ENCODE measurements at places on chromosomes 11 and 22. TPM values are rescaled to one million over a fixed set of nuclear protein-coding genes. Genes with fewer than 3 reads are reported as not detected.
A peak's percentile ranks its signal among the peaks of the same experiment; 100 is the strongest.

- DNase-seq: no peak
Observed at GRCh38 chr22:27952779-27953178, 33.7 kb upstream of the PITPNB start.

GRCh38 chr11:70820311-70820710 is 422.0 kb downstream of the CTTN start:
- DNase-seq: no peak

DNA sequence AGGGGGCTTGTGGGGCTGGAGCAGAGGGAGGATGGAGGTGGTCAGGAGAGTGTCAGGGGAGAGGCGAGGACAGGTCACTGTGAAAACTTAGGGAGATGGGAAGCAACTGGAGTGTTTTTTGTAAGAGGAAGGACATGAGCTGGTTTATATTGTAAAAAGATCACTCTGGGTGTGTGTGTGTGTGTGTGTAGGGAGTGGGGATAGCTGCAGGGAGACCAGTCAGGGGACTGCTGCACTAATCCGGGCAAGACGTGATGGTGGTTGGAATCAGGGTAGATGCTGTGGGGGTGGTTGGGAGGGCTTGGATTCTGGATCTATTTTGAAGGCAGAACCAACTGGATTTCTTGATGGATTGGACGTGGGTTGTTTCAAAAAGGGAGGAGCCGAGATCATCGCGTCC is 11.3 kb upstream of the SYT7 start:
- DNase-seq: no peak

DNA sequence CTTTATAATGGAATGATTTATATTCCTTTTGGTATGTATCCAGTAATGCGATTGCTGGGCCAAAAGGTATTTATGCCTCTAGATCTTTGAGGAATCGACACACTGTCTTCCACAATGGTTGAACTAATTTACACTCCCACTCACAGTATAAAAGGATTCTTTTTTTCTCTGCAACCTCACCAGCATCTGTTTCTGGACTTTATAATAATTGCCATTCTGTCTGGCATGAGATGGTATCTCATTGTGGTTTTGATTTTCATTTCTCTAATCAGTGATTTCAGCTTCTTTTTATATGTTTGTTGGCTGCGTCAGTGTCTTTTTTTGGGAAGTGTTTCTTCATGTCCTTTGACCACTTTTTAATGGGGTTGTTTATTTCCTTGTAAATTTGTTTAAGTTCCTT is 679.3 kb downstream of the JRKL start:
- no peak for DNase-seq

DNA sequence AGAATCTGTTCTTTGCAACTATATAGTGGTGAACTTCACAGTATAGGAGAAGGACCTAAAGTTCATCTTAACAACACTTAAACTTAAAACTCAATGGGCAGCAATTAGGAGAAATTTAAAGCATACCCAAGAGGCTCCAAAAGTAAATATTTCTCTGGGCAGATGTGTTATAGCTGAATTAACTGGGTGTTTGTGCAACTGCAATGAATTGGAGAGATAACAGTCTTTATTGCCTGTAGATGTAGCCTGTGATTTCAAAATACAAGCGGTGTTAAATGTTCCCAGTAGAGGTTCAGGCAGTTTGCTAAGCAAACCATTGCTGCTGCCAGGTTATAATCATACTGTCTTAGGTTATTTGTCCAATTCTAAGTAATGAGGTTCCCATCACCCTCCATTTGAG is 294.1 kb upstream of the MTNR1B start:
- no peak for DNase-seq

GRCh38 chr11:47461876-47462275 is 12.9 kb upstream of the RAPSN start:
- no peak for DNase-seq

DNA sequence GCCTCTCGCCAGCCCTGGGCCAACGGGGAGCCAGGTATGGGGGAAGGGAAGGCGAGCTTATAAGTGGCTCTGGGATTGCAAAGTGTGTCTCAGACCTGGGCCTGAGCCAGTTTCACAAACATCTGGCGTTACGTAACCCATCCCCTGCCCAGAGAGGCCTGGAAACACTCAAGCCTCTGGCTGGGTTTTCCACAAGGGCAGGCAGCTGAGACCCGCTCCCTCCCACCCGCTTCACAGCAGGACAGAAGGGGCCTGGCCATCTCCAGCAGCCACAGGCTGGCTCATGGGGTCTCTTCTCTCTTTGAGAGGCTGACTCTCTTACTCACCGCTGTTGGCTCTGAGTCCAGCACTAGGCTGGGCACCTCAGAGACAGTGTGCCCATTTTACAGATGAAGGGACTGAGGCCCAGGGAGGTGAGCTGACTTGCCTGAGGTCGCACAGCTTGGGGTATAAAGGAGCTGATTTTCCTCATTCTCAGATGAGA is 44.5 kb downstream of the TRIOBP start:
- DNase-seq: peak; percentile 66

DNA sequence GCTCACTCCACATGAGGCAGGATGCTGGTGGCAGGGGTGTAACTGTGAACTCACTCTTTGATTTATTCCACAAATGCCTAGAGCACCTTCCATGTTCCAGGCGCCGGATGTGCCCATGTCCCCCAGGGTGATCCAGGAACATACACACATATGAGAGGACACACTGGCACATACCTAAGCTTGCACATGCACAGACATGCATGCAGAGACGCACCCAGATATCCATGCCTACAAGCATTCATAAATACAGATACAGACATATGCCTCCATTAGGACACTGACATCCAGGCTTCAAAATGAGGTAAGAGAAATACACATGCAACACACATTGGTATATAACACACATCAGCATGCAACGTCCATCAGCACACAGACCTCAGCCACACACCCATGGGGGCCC is 4.5 kb downstream of the OSM start:
- no peak for DNase-seq

GRCh38 chr22:29727131-29727523 is 7.3 kb downstream of the CABP7 start:
- no peak for DNase-seq

DNA sequence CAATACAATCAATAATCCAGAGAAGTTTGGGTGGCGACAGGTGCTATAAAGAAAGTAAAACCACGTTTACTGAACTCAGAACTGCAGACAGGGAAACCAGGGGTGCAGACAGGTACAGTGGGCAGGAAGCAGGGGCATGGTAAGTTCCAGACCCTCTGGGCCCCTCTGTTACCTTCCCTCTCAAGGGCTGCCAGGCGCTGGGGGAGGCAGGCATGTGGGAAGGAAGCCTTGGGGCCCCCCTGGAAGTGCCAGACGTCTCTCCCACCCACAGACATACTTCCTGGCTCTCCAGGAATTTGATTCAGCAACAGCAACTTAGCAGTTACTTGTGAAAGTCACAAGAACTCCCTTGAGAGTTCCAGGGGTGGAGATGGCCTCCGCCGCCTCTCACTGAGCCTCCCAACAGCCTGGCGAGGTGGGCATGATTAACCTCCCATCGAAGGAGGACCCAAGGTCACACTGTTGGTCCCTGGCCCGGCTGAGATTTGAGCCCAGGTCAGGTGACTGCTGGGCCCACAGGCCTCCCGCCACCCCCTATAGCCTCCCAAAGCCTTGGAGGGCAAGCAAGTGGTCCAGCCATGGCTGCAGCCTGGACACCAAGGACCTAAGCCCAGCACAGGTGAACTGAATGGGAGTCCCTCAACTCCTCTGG is 14.1 kb upstream of the TSKU start:
- no peak for DNase-seq

DNA sequence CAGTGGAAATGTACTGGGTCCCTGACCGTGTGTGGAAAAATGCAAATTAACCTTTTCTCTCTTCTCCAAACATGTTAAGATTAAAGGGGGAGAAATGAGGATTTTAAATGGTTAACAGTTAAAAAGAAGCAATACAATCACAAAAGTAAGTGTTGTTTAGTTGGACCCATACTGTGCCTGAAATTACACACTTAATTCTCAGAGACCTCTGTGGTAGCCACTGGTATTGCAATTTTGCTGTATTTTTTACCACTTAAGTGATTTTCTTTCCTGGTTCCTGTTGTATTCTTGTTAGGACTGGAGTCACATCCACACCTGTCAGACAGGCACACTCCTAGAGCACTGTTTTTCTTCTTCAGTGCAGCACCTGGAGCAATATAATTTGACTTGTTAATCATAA is 179.6 kb upstream of the PDGFD start:
- DNase-seq: no peak

GRCh38 chr11:1267441-1268100 is 41.9 kb downstream of the TOLLIP start:
- peak; percentile 63 for DNase-seq

GRCh38 chr22:49016909-49017481 is 810.7 kb downstream of the BRD1 start:
- peak; percentile 2 for DNase-seq

DNA sequence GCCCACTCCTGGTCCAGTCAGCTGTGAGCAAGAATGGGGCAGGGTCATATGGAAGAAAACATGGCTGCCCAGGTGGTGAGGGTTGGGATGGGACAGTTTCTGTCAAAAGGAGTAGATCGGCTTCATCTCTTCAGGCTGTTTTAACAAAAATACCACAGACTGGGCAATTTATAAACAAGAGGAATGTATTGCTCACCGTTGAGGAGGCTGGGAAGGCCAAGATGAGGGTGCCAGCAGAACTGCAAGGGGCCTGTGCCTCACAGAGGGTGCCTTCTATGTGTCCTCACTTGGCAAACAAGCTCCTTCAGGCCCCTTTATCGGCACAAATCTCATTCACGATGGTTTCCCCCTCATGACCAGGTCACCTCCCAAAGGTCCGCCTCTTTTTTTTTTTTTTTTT is 18.1 kb upstream of the RELT start:
- DNase-seq: no peak

DNA sequence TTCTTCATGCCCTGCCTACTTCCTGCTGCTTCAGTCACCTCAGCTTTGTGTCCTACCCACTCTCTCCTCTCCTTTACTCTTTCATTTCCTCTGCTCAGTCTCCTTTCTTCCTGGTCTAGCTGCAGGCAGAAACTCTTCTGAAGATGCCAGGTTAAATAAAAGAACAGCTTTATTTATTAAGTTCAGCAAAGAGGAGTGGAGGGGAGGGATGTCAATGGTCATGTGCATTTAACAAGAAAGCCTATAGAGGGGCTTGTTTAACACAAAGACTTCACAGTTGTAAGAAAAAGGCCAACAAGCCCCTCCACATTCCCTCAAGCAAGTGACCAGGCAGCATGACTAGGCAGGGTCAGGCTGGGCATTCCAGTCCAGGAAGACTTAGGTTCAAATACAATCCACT is 609.2 kb downstream of the INSC start:
- no peak for DNase-seq

GRCh38 chr11:68617925-68618809 is 66.2 kb upstream of the GAL start:
- DNase-seq: no peak

- no peak for DNase-seq
Observed at GRCh38 chr11:40417627-40418026, 1041.8 kb downstream of the LRRC4C start.

The DLAT gene
- polyA plus RNA-seq: 75.3 TPM

The OR10A2 gene
- not detected for polyA plus RNA-seq

The C11orf52 gene
- polyA plus RNA-seq: 1.9 TPM

Measured in adrenal gland (tissue), 19 donors.